Upper lobe of left lung (tissue), 6 donors: ENCODE measurements at places on chromosomes 7 and 10. TPM values are rescaled to one million over a fixed set of nuclear protein-coding genes. Genes with fewer than 3 reads are reported as not detected.

Gene SEMA3E
- total RNA-seq = 12.0 TPM

Gene GTPBP10
- total RNA-seq = 11.2 TPM

Gene NPC1L1
- not detected for total RNA-seq

Gene ZNF467
- 8.2 TPM for total RNA-seq

Gene CARD11
- total RNA-seq = 16.8 TPM

Gene LRRD1
- total RNA-seq = not detected

Gene WNT2
- 13.9 TPM for total RNA-seq

Gene JCAD
- 83.7 TPM for total RNA-seq

GRCh38 chr7:138945154-138945553 is 36.0 kb downstream of the KIAA1549 start:
- H3K4me3 ChIP-seq = no peak overlapping the region
- H3K27ac ChIP-seq = no peak overlapping the region
- H3K27me3 ChIP-seq = no peaks in the 10 kb centered on the region
- no peaks in the 10 kb centered on the region for H3K36me3 ChIP-seq

DNA sequence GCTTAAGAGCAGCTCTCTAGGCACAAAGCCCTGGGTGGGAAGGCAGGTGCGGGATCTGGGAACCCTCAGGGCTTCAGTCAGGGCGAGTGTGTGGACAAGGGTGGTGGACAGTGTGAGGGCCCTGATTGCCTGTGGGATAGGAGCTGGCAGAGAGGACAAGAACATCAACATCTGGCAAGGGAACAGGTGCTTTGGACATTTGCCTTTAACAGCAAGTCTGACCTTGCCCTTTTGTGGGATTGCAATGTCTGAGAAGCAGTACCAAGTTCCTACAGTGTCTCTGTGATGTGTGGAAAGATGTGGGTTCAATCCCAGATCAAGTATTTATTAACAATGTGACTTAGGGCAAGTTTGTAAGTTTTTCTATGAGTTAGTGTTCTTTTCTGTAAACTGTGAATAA is 46.7 kb downstream of the TFAM start:
- no peaks in the 10 kb centered on the region for H3K36me3 ChIP-seq
- H3K4me1 ChIP-seq = no peaks in the 10 kb centered on the region
- no peak overlapping the region for H3K27ac ChIP-seq
- no peak overlapping the region for H3K4me3 ChIP-seq
- no peaks in the 10 kb centered on the region for H3K27me3 ChIP-seq

DNA sequence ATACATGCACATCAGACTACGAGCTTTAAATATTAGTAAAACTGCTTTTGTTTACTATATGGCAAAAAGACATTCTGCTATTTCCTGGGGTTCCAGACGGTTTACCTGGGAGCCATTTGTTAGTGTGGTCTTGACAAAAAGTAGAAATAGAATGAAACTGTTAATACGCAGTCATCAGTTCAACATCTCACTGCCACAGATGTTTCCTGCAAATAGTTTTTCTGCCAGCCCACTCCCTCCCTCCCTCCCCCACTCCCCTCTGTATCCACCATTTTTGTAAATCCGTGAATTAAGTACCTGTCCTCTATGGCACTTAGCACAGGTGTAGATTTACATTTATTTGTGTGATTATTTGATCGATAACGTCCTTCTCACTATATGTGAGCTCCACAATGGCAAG is 74.6 kb upstream of the TPK1 start:
- no peak overlapping the region for H3K4me3 ChIP-seq
- DNase-seq = no peak
- H3K27me3 ChIP-seq = no peaks in the 10 kb centered on the region
- H3K27ac ChIP-seq = no peak overlapping the region

- H3K36me3 ChIP-seq = no peaks in the 10 kb centered on the region
- no peak for DNase-seq
- no peak overlapping the region for H3K4me3 ChIP-seq
These were observed 16.2 kb upstream of the TES start for GRCh38 chr7:116194115-116194514.

DNA sequence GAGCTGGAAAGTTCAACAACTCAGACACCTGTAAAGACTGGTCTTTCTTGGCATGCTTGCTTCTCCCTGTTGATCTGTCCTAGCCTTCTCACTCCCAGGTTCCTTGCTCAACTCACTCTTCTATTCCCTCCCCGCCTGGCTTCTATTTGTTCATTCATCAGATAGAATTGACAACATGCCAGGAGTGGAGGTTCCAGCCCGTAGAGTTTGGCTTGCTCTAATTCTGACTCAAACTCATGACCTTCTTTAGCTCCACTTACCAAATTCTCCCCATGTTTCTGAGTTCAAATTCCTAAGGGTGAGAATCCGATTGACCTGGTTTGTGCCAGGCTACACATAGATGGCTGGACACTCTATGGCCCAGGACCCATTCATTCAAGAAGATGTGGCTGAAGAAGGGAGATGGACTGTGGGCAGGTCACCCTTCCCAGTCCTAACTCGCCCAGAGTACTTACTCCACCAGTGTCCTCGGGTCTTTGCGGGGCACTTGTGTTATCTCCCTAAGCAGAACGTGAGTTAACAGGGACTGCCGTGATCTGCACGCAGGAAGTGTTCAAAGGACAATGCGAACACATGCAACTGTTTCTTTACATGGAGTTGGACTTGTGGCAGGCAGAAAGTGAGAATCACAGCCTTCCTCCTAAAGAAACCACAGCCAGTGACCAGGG is 4.0 kb upstream of the TMEM236 start:
- no peaks in the 10 kb centered on the region for H3K36me3 ChIP-seq
- H3K27ac ChIP-seq = no peak overlapping the region
- no peaks in the 10 kb centered on the region for H3K27me3 ChIP-seq
- H3K4me1 ChIP-seq = peaks cover 6% of the 10 kb centered on the region

DNA sequence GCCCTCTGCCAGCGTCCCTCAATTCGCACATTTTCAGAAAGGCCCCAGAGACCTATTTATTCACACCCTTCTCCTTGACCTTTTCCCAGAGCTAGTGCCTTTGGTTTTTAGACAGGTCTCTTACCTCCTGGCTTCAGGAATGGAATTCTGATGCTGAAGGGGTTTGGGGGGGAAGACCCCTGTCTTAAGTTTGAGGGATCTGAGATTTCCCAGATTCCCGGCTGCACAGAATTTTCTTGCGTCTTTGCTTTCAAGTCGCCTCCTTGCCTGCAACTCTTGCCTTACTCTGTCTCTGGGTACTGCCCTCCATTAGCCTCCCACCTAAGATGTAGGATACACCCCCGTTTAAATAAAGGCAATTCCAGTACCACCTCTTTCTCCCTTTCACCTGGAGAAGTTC is 1.9 kb downstream of the GATA3 start:
- no peak for DNase-seq
- peaks cover 64% of the 10 kb centered on the region for H3K27me3 ChIP-seq
- peaks cover 75% of the 10 kb centered on the region for H3K4me1 ChIP-seq

- no peak overlapping the region for H3K4me3 ChIP-seq
- H3K4me1 ChIP-seq = no peaks in the 10 kb centered on the region
- H3K36me3 ChIP-seq = no peaks in the 10 kb centered on the region
These were observed 3.0 kb upstream of the LIPK start for GRCh38 chr10:88702848-88703597.

GRCh38 chr10:96556003-96556402 is 30.8 kb downstream of the TM9SF3 start:
- H3K27me3 ChIP-seq = no peaks in the 10 kb centered on the region
- no peaks in the 10 kb centered on the region for H3K4me1 ChIP-seq
- peaks cover 21% of the 10 kb centered on the region for H3K36me3 ChIP-seq
- no peak overlapping the region for H3K4me3 ChIP-seq
- no peak for DNase-seq
- H3K27ac ChIP-seq = no peak overlapping the region

- no peaks in the 10 kb centered on the region for H3K27me3 ChIP-seq
- H3K4me1 ChIP-seq = no peaks in the 10 kb centered on the region
- no peak overlapping the region for H3K4me3 ChIP-seq
- no peak overlapping the region for H3K27ac ChIP-seq
- H3K36me3 ChIP-seq = peaks cover 4% of the 10 kb centered on the region
These were observed 225.2 kb downstream of the MAD1L1 start for GRCh38 chr7:2007551-2007950.

GRCh38 chr10:60989400-60989876 is 45.5 kb upstream of the RHOBTB1 start:
- no peaks in the 10 kb centered on the region for H3K4me1 ChIP-seq
- no peak overlapping the region for H3K4me3 ChIP-seq
- no peaks in the 10 kb centered on the region for H3K36me3 ChIP-seq
- H3K27me3 ChIP-seq = no peaks in the 10 kb centered on the region

GRCh38 chr10:22727663-22728062 is 13.3 kb upstream of the PIP4K2A start:
- no peaks in the 10 kb centered on the region for H3K27me3 ChIP-seq
- DNase-seq = no peak
- H3K4me3 ChIP-seq = no peak overlapping the region
- H3K4me1 ChIP-seq = no peaks in the 10 kb centered on the region

GRCh38 chr10:90205340-90205739 is 503.9 kb downstream of the KIF20B start:
- H3K27ac ChIP-seq = no peak overlapping the region
- no peak overlapping the region for H3K4me3 ChIP-seq
- no peaks in the 10 kb centered on the region for H3K36me3 ChIP-seq

DNA sequence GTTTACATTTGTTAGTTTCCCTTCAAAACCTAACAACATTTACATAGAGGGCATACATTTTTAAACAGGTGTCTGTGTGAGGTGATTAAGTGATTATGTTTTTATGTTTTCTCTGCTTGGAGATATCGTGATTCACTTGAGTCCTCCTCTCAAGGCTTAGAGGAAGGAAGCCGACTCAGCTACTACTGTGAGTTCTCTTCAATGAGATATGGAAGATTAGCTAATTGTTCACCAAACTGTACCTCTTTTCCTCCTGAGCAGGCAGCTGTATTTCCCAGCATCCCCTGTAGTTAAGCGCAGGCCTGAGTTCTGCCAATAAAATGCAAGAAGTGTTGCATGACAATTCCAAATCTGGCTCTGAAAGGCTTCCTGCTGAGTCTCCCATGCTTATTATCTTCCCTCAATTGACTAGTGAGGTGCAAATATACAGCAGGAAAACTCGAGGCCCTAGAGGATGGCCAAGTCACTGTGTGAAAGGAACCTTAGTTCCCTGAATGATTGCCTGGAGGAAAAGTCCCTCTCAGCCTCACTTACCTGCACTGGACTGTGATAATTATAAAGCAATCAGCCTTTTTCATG is 528.7 kb downstream of the GRM8 start:
- H3K27ac ChIP-seq = no peak overlapping the region
- no peaks in the 10 kb centered on the region for H3K36me3 ChIP-seq
- no peak for DNase-seq
- no peaks in the 10 kb centered on the region for H3K4me1 ChIP-seq
- no peak overlapping the region for H3K4me3 ChIP-seq

- no peak overlapping the region for H3K4me3 ChIP-seq
- no peak overlapping the region for H3K27ac ChIP-seq
- no peaks in the 10 kb centered on the region for H3K36me3 ChIP-seq
- DNase-seq = no peak
- H3K4me1 ChIP-seq = no peaks in the 10 kb centered on the region
These were observed 75.9 kb downstream of the RGS10 start for GRCh38 chr10:119466655-119467054.

DNA sequence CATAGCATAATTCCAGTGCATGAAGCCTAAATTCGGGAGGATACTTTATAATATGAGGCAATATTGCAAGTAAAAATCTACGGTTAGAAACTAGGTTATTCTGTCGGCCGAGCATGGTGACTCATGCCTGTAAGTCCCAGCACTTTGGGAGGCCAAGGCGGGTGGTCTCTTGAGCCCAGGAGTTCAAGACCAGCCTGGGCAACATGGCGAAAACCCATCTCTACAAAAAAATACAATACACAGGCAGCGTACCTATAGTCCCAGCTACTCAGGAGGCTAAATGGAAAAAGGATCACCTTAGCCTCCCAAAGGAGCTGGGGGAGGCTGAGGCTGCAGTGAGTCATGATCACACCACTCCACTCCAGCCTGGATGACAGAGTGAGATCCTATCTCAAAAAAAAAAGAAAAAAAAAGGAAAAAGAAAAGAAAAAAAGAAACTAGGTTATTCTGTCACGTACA is 14.2 kb downstream of the SKAP2 start:
- no peak overlapping the region for H3K27ac ChIP-seq
- no peaks in the 10 kb centered on the region for H3K36me3 ChIP-seq
- no peaks in the 10 kb centered on the region for H3K4me1 ChIP-seq

DNA sequence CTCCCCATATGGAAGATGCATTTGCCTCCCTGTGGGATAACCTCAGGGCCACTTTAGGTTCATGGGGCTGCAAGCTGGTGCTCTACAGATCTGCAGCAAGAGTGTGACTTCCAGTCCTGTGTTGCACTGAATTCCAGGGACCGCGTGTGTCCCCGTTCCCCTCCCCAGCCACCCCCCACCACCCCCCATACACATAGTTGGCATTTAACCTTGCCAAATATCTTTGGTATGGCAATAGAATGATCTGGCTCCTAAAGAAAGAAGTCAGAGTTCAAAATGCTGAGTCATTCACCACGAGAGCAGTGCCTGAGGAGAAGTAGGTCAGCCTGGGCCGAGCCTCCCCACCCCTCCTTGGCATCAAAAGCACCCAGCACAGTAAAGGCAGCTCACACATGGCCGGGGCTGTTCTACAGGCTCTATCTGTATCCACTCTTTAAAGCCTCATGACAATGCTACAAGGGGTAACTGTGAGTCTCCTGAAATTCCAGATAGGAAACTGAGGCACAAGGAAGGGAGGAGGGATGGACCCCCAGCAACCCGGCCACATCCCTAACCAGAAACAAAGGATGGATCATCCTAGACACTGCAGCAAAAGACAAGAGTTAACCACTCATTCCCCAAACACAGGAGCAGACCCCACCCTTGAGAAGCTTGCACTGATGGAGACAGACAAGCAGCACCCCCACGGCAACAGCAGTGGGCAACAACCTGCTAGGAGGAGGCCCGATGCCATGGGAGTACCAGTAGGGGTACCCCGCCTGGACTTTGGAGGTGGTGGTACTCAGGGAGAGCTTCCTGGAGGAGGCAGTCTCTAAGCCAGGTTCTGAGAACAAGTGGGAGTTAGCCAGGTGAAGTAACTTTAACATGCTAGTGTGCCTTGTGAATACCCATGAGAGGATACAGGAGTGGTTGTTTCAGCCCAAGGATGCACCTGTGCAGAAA is 70.3 kb upstream of the NANOS1 start:
- no peak overlapping the region for H3K4me3 ChIP-seq
- no peaks in the 10 kb centered on the region for H3K36me3 ChIP-seq
- H3K27ac ChIP-seq = no peak overlapping the region
- peak; percentile 82 for DNase-seq

GRCh38 chr7:155497149-155497901 is 39.4 kb downstream of the EN2 start:
- no peaks in the 10 kb centered on the region for H3K27me3 ChIP-seq
- no peaks in the 10 kb centered on the region for H3K36me3 ChIP-seq
- H3K4me1 ChIP-seq = no peaks in the 10 kb centered on the region
- no peak overlapping the region for H3K4me3 ChIP-seq

GRCh38 chr7:151482883-151483710 is 36.6 kb downstream of the RHEB start:
- H3K27me3 ChIP-seq = no peaks in the 10 kb centered on the region
- no peak overlapping the region for H3K4me3 ChIP-seq
- no peak for DNase-seq
- peaks cover 21% of the 10 kb centered on the region for H3K4me1 ChIP-seq
- no peak overlapping the region for H3K27ac ChIP-seq
